Activated CD4-positive, alpha-beta memory T cell treated with anti-CD3 and anti-CD28 coated beads for 36 hours (primary cell): ENCODE measurements at places on chromosomes 7 and 10. TPM values are rescaled to one million over a fixed set of nuclear protein-coding genes. Genes with fewer than 3 reads are reported as not detected.

COBL gene
- total RNA-seq = not detected

GRCh38 chr10:103193107-103193819 is at the start of gene NT5C2:
TSS of gene NT5C2 (minus strand) at chr10:103193272. CDS start at chr10:103174958, 18,314 bp downstream.
- peak; percentile 88 for DNase-seq

- DNase-seq = no peak
Observed at GRCh38 chr7:69757981-69758430, 159.7 kb downstream of the AUTS2 start.

- no peak for DNase-seq
Observed at GRCh38 chr10:8584666-8585065, 530.2 kb downstream of the GATA3 start.

DNA sequence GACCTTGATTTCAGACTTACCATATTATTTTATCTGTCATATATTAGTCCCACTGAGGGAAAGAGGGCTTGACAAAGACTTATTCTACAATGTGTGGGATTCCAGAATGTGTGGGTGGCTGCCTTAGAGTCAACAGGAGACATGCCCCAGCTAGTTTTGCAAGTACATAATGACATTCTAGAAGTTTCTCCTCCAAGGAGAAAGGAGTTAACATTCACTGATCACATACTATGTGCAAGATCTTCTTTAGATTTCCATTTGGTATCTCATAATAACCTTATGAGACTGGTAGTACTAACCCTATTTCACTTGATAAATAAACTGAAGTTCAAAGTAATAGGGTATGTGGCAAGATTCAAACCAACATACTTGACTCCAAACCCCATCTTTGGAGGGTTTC is 25.2 kb downstream of the IRF5 start:
- no peak for DNase-seq

GRCh38 chr7:28389504-28390395 is 22.6 kb upstream of the CREB5 start:
- no peak for DNase-seq

DNA sequence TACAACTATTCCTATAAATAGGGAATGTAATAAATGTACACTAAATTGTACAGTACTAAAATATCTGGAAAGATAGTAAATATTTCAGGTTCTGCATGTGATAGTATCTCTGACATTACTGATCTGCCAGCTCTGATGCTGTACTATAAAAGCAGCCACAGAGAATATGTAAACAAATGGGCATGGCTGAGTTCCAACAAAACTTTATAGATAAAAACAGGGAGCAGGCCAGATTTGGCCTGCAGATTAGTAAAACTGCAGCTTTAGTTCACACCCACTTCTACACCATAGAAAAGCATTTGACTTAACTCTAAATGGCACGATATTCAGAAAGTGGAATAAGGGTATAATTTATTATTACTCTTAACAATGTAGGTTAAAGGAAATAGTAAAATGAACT is 18.8 kb upstream of the TLL2 start:
- no peak for DNase-seq

DNA sequence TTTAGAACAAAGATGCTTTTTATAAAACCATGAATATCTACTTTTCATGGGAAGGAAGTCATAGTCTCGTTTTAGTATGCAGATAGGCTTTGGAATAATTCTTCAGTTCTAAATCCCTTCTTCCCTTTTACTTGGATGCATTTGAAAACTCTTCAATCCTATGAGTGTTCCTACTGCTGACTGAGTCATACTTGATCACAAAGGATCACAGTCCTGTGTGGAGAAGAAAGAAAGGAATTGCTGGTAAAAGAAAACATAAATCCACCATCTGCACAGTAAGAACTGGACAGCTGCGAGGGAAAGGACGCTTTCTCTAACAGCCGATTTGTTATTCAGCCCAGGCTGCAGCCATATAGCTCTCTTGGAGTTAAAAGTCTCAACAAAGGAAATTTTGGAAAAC is 209.9 kb downstream of the SEMA3E start:
- no peak for DNase-seq
